Activated CD8-positive, alpha-beta memory T cell treated with anti-CD3 and anti-CD28 coated beads for 1 hour (primary cell): ENCODE measurements at places on chromosomes 7 and 10.

- no peak for DNase-seq
Observed at GRCh38 chr7:16851829-16852228, 30.0 kb downstream of the AGR3 start.

GRCh38 chr7:34825221-34825620 is 167.2 kb downstream of the NPSR1 start:
- DNase-seq, result no peak

DNA sequence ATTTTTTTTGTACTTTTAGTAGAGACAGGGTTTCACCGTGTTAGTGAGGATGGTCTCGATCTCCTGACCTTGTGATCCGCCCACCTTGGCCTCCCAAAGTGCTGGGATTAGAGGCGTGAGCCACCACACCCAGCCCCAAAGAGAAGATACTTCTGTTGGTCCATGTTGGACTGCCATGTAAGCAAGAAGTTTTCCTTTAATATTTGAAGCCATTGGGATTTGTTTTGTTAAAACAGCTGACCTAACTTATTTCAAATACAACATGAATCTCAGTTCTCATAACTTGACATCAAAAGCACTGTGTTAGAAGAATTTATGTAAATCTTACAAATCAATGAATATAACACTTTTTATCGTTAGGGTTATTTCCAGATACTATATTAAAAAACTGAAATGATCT is 302.4 kb downstream of the SDHAF3 start:
- DNase-seq, result no peak

GRCh38 chr10:30803892-30804322 is 174.4 kb upstream of the LYZL2 start:
- no peak for DNase-seq

GRCh38 chr7:112361154-112361553 is 89.1 kb upstream of the IFRD1 start:
- DNase-seq, result no peak

DNA sequence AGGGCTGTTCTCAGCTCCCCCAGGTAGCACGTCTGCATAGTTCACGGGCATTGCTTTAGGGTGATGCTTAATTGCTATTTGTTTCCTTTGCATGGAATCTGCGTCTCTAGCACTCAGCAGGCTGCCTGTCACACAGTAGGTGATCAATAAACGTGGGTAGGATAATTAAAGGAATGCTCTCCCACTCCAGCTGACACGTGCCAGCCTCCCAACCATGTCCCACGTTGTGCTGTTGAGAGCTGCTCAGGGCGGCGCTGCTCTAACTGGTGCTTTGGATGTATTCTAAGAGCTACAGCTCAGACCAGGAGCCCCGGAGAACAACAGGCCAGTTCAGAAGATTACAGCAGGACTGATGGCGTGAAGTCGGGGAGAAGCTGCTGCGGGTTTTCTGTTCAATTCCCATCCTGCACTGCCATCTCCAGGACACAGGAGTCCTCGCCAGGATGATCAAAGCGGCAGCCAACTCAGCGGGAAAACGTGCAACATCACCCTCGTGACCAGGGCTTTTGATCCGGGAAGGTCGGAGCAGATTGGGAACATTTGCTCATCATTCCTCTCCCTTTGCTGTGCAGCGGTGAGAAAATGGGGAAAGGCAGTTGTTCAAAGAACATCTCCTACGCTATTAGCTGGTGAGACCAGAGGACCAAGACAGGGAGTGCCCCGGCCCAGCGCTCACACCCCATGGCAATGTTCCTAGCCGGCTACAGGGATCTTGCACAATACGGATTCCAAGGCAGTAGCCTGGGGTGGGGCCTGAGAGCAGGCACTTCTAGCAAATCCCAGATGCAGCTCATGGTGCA is 50.5 kb upstream of the FOXK1 start:
- no peak for DNase-seq

- no peak for DNase-seq
Observed at GRCh38 chr10:10722422-10722821, 295.2 kb upstream of the CELF2 start.

DNA sequence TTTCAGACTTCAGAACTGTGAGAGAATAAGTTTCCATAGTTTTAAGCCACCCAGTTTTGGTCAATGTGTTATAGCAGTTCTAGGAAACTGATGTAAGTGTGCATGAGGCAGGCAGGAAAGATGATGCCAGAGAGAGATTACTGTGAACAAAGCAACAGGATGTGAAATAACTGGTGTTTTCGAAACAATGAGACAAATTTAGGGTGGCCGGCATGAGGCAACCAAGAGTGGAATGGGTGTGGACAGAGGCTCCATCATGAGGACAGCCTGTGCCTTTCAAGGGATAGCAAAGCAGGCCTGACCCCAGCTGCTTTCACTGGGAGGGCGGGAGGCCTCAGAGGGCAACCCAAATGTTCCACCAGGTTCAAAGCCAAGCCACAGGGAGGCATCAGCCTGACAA is 67.3 kb upstream of the UCN3 start:
- no peak for DNase-seq

GRCh38 chr7:15937571-15937970 is 251.1 kb upstream of the MEOX2 start:
- DNase-seq, result no peak

GRCh38 chr10:79250259-79250658 is 97.0 kb upstream of the PPIF start:
- DNase-seq, result no peak

- no peak for DNase-seq
Observed at GRCh38 chr7:2802504-2803341, 41.4 kb downstream of the GNA12 start.

- peak; percentile 85 for DNase-seq
Observed at GRCh38 chr7:30594540-30595435, at the start of gene GARS1. GARS1 (plus strand) TSS chr7:30594878; CDS start chr7:30594922, 44 bp downstream.

DNA sequence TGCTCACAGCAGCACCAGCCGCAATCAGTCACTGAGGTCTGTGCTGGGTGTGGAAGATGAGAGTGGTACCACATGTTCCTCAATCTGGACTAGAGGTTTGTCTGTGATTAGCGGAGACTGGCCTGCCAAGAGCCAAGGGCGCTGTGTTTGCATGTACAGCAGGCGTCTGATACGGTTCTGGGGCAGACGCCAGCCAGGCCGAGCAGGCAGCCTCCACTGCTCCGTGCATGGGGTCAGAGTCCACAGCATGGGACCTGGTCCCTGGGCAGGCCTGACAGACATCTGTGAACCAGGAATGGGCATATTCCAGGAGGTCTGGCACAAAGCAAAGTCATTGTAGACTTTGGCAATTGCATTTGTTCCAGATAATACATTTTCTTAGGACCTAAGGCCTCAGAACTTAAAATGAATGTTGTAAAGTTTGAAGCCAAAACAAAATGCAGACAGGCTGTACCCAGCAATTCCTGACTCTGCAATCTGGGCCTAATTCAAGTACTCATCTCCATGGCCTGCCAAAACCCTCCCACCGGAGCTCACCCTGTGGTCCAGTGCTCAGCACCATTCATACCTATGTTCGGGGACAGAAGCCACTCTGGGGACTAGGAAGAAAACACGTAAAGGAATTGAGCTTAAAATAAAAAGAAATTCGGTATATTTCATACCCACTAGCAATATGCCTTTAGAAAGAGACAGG is 50.0 kb upstream of the FAM20C start:
- DNase-seq, result no peak

DNA sequence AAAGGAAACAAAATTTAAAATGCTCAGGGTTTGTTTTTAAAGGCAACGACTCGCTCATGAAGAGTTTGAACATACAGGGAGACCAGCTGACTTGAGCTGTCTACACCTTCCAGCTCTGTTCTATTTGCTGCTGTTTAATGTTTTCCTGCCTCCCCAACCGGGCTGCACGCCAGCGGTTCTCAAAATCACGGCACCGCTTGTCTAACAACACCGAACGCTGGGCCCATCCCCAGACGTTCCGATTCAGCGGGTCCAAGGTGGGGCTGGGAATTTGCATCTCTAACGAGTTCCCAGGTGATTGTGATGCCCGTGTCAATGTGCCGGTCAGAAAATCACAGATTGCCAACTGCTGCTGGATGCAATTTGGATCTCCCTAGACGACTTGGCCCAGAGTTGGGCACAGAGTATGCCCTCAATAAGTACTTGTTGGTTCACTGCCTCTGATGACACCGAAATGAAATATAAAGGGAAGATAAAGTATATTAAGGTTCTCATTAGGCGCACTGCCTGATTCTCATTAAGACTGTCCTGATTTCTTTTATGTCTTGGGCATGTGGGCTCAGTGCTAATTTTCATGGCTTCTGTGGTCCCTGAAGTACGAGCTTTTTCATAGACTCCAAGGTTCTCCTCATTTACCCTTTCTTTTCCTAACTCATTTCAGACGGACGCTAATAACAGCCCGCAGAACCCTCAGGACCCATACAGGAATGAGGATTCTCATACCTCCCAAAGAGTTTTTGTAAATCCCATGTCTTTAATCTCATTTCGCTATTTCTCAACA is 28.5 kb downstream of the CELF2 start:
- no peak for DNase-seq

DNA sequence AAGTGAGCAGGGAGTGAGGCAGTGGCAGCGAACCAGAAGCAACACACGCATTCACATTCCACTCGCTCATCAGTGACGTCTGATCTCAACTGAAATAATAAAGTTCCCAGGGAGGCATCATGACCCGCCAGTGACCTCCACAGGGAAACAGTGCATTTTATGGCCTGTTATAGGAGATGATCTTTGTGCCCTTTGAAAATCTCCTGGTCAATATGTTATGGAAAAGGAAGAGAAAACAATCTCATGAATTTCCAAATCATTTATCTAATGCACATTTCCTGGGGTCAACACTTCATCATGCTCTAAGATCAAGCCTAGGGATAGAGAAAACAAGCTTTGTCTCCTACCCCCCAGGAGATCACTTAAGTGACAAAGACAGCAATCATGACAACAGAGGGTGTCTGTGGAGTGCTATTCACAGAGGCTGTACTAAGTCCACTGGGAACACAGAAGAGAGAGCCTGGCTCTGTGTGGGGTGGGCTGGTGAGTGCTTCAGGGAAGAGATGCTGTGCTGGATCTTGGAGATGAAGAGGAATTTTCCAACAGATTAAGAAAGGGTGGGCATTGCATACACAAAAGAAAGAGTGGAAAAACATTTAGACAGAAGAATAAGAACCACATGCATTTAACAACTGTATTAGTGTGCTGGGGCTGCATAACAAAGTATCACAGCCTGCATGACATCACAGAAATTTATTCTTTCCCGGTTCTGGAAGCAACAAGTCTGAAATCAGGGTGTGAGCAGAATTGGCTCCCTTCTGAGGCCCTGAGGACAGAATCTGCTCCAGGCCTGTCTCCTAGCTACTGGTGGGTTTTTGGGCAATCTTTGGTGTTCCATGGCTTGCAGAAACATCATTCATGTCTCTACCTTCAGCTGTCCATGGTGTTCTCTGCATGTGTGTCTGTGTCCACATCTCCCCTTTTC is 613.9 kb upstream of the IGFBP3 start:
- no peak for DNase-seq

DNA sequence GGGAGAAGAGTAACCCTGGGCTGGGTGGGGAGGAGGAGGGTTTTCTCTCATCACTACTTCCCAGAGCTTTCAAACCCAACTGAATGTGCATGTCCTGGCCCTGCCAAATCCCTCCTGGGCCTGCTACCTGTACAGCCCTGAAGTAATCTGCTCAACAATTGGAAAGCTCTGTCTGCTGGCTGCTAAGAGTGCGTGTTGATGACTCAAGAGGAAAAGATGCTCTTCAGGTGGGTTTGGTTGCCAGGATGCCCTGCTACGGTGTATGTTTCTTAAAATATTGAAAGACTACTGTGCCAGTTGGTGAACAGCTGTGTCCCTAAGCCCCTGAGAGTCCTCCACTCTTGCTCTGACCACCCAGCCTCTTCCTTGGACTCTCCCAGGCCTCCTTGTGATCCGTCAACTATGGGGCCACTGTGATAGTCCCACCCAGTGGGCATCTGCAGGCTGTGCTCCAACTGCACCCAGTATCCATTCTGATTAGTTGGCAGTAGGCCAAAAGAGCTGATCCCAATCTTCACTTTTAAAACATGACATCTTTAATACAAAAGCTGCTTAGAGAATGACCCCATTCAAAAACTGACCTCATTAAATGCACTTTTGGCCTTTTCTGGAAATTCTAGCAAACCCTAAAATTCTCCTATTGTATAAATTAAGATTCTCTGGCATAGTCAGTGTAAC is 85.6 kb downstream of the AOAH start:
- no peak for DNase-seq

- DNase-seq, result no peak
Observed at GRCh38 chr7:112370436-112370835, 79.8 kb upstream of the IFRD1 start.

DNA sequence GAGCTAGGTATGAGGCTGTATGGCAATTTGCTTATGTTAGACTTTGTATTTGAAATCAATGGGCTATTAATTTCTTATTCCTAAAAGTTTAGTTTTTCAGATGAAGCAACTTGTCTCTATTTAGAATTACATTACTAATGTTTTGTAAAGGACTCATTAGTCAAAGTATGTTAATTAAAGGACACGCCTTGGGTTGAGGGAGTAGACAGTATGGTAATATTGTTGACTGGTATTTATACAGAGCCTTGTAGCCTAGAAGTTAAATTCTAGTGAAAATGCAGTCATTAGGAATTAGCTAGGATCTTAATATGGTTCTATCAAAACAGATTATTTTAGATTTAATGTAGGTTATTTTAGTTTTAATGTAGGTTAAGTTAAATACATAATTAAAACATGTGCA is 6.2 kb downstream of the CDK14 start:
- no peak for DNase-seq

DNA sequence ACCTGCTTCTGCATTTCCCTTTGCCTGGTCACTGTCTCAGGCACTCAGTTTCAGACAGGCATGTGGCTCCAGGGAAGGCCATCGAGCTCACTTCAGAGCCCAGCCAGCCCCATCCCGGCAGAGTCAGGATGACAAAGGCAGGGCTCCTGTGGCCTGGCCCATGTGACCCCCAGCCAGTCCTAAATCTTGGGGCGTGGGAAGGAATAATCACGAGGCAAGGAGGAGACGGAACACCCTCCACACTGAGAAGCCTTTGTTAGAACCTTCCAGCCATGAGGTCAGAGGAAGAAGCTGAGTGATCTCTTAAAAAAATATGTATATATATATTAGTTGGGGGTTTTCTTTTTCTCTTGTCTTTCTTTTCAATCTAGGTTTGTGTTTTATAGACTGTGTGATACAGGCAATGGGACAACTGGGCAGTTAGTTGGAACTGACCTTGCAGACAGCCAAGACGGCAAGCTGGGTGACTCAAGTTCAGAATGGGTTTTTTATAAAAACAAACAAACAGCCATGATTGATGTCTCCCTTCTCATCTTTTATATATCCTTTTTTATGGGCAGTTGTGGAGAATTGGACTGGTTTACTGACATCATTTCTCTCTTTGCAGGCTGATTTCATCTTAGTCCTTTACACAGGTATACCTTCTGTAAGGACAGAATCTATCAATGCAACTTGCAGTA is 60.8 kb downstream of the CHN2 start:
- DNase-seq, result no peak

GRCh38 chr10:48456808-48457761 is 147.8 kb downstream of the ARHGAP22 start:
- no peak for DNase-seq
